ENCODE measurements at places on chromosomes 16 and 17. TPM values are rescaled to one million over a fixed set of nuclear protein-coding genes. Genes with fewer than 3 reads are reported as not detected.

The CCL16 gene
- not detected for total RNA-seq

The BAIAP3 gene
- 2.3 TPM for total RNA-seq

The ABCA9 gene
- total RNA-seq, result 0.42 TPM

The GRIN2A gene
- total RNA-seq, result not detected

The GSDMA gene
- 0.94 TPM for total RNA-seq

The SPAG7 gene
- 30.4 TPM for total RNA-seq

The CA7 gene
- not detected for total RNA-seq

The YBX2 gene
- total RNA-seq, result not detected

Data from mononuclear cell (primary cell).